ENCODE measurements at places on chromosomes 4 and X.

DNA sequence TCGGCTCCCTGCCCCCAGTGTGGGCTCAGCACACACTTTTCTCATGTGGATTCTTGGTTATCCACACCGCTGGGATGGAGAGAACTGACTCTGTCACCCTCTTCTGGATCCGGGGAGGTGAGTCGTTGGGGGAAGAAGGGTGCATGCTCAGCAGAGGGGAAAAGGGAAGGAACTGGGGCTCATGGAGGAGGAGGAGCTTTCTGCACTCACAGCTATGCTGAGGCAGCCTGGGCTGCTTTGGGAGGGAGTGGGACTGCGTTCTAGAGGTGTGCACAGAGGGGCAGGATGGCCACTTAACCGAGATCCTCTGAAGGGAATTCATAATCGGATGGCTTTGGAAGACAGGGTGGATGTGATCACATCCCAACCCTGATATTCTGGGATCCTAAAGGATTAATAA, 51.6 kb downstream of the RTL5 start:
- no peak for DNase-seq

GRCh38 chrX:100447655-100448397, 37.8 kb upstream of the PCDH19 start:
- peak; percentile 46 for DNase-seq

- no peak for DNase-seq
Observed at GRCh38 chrX:97740886-97741285, 857.2 kb downstream of the RPA4 start.

DNA sequence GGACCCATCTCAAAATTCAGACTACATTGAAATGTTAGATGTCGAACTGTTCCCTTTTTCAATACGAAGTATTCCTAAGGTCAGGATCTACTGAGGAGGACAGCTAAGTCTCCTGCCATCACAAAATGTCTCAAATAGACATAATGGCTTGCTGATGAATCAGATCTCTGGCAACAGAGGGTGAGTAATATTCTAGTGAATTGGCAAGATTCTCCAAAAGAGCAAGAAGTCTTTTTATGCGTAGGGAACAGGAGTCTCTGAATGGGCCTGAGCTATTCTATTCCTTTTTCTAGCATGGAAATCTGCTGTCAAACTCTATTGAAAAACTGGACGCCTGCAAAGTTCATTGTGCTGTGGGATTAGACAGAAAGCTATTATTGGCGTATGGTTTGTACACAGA, 145.4 kb downstream of the FNIP2 start:
- no peak for DNase-seq

- DNase-seq: no peak
Observed at GRCh38 chr4:109967798-109968520, 55.3 kb downstream of the EGF start.

All from activated T-cell treated with anti-CD3 and anti-CD28 coated beads, Interleukin-2, amount 50 U/mL, for 48 hours (primary cell).